Activated CD8-positive, alpha-beta T cell treated with anti-CD3 and anti-CD28 coated beads for 36 hours (primary cell): ENCODE measurements at places on chromosomes 3 and 15.
A peak's percentile ranks its signal among the peaks of the same experiment; 100 is the strongest.

- DNase-seq, result no peak
- H3K4me3 ChIP-seq, result no peak overlapping the region
- no peaks in the 10 kb centered on the region for H3K36me3 ChIP-seq
- H3K4me1 ChIP-seq, result peaks cover 3% of the 10 kb centered on the region
Observed at GRCh38 chr15:60972301-60972700, 256.8 kb downstream of the RORA start.

GRCh38 chr15:81108427-81108826 lies 25.6 kb upstream of the CFAP161 start:
- DNase-seq, result peak; percentile 62
- no peaks in the 10 kb centered on the region for H3K36me3 ChIP-seq
- H3K4me3 ChIP-seq, result no peak overlapping the region
- H3K27me3 ChIP-seq, result peaks cover 17% of the 10 kb centered on the region
- no peak overlapping the region for H3K27ac ChIP-seq
- H3K4me1 ChIP-seq, result peaks cover 6% of the 10 kb centered on the region

DNA sequence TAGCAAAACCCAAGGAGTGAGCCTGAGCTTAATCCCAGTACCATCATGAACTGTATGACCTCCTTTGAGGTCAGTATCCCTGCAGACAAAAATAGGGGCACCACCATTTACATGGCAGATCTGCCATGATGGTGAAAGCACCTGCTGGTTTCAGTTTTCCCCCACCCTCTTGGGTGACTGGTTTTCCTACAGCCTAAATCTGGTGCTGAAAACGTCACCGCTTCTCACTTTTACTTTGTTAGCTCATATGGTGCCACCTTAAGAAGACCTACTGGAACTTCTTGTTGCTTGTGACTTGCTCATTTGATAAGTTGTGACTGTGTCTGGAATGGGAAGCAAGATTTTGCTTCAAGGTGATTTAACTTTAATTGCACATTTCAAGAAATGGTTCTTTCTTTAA lies 5.1 kb downstream of the PPP1R2 start:
- peaks cover 63% of the 10 kb centered on the region for H3K4me1 ChIP-seq
- DNase-seq, result peak; percentile 83
- no peaks in the 10 kb centered on the region for H3K27me3 ChIP-seq
- peaks cover 46% of the 10 kb centered on the region for H3K36me3 ChIP-seq
- H3K27ac ChIP-seq, result peak overlapping the region; percentile 81

GRCh38 chr15:62455441-62455921 lies 290.4 kb upstream of the C2CD4B start:
- H3K27me3 ChIP-seq, result no peaks in the 10 kb centered on the region
- H3K36me3 ChIP-seq, result no peaks in the 10 kb centered on the region
- H3K4me3 ChIP-seq, result no peak overlapping the region
- no peak for DNase-seq

DNA sequence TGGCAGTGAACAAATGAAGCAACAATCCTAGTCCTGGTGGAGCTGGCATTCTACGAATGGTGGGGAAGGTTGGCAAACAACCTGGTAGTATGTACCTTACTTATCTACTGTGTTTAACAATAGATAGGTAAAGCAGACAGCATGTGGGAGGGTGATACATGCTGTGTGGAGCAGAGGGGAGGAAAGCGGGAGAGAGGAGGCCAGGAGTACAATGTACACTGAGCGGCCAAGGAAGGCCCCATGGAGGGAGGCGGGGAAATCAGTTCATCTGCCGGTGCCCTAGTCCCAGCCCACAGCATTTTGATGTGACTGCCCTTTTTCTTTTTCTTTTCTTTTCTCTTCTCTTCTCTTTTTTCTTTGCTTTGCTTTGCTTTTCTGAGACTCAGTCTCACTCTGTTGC lies 5.3 kb upstream of the RHCG start:
- H3K4me3 ChIP-seq, result no peak overlapping the region
- H3K27ac ChIP-seq, result no peak overlapping the region
- H3K4me1 ChIP-seq, result peaks cover 3% of the 10 kb centered on the region
- no peak for DNase-seq

GRCh38 chr15:88322461-88322860 lies 65.9 kb upstream of the NTRK3 start:
- H3K36me3 ChIP-seq, result no peaks in the 10 kb centered on the region

DNA sequence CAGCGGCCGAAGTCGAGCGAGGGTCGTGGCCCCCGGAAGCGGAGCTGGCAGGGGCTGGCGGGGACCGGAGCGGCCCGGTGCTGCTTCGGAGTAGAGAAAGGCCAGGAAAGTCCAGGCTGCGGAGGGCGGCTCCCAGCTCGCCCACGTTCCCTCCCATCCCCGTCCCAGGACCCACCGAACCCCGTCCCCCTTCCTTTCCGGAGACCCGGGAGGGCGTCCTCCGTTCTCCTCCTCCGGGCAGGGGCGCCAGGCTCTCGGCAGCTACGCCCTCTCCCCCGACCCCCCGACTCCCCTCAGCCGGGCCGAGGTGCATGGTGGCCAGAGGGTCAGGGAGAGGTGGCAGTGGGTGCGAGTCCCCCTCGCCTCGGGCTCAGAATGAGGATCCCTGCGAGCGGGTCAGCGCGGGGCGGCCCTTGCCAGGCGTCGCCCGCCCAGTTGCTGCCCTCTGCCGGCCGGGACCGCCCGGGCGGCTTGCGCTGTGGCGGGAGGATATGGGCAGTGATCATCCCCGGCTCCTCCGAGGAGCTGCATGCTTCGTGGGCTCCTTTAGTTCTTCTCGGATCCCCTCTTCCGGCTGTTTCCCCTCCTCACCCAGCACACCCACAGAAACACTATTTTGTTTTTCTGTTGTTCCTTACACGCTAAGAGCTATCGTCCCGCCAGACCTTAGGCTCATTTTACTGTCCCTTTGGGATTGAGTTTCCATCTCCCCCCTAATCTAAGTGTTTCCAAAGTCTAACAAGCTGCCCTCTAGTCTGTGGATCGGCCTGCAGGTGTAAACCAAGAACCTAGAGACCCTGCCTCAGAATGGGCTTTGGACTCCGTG lies 744 bp upstream of the ALDH1A2 start:
- H3K36me3 ChIP-seq, result no peaks in the 10 kb centered on the region
- DNase-seq, result peak; percentile 58
- H3K27me3 ChIP-seq, result peaks cover 48% of the 10 kb centered on the region
- no peak overlapping the region for H3K27ac ChIP-seq
- H3K4me3 ChIP-seq, result peak overlapping the region; percentile 11

DNA sequence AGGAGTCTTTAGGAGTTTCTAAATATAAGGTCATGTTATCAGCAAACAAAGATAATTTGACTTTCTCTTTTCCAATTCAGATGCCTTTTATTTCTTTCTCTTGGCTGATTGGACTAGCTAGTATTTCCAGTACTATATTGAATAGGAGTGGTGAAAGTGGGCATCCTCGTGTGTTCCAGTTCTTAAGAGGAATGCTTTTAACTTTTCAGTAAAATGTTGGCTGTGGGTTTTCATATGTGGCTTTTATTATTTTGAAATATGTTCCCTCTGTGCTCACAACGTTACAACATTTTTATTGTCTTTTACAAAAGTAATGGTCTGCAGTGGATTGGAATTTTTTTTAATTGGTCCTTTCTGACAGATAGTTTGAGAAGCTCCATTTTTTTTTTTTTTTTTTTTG lies 8.2 kb upstream of the ZNF280D start:
- H3K4me1 ChIP-seq, result no peaks in the 10 kb centered on the region
- H3K4me3 ChIP-seq, result no peak overlapping the region
- no peak overlapping the region for H3K27ac ChIP-seq
- H3K36me3 ChIP-seq, result no peaks in the 10 kb centered on the region
- DNase-seq, result no peak

DNA sequence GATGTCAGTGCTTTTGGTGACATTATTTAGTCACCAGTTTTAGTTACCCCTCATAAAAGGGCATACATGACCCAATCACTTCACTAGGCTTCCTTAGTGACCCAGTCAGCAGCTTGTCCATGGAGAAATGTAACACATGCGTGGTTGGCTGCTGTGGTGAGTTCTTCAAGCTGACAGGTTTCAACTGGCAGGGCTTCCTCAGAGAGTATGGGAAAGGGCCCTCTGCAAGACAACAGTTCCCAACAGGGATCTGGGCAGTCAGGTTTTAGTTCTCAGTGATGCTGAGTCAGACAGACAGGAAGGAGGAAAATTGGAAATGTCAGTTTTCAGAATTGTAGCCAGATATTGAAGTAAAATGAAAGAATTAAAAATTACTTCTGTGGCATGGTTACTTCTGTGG lies 282.5 kb downstream of the TBL1XR1 start:
- H3K27ac ChIP-seq, result no peak overlapping the region
- DNase-seq, result no peak
- no peaks in the 10 kb centered on the region for H3K27me3 ChIP-seq

- H3K27me3 ChIP-seq, result peaks cover 8% of the 10 kb centered on the region
- no peak overlapping the region for H3K4me3 ChIP-seq
- H3K4me1 ChIP-seq, result no peaks in the 10 kb centered on the region
- H3K36me3 ChIP-seq, result no peaks in the 10 kb centered on the region
Observed at GRCh38 chr3:178505832-178506231, 30.4 kb upstream of the KCNMB2 start.

GRCh38 chr3:47746264-47746663 lies 35.4 kb downstream of the SMARCC1 start:
- no peak overlapping the region for H3K4me3 ChIP-seq
- no peak for DNase-seq
- H3K27ac ChIP-seq, result no peak overlapping the region
- H3K36me3 ChIP-seq, result peaks cover 26% of the 10 kb centered on the region
- no peaks in the 10 kb centered on the region for H3K27me3 ChIP-seq

GRCh38 chr15:62740141-62741004 lies 302.2 kb upstream of the TPM1 start:
- H3K4me1 ChIP-seq, result peaks cover 8% of the 10 kb centered on the region
- no peak overlapping the region for H3K4me3 ChIP-seq
- H3K27ac ChIP-seq, result no peak overlapping the region
- DNase-seq, result no peak
- no peaks in the 10 kb centered on the region for H3K36me3 ChIP-seq

DNA sequence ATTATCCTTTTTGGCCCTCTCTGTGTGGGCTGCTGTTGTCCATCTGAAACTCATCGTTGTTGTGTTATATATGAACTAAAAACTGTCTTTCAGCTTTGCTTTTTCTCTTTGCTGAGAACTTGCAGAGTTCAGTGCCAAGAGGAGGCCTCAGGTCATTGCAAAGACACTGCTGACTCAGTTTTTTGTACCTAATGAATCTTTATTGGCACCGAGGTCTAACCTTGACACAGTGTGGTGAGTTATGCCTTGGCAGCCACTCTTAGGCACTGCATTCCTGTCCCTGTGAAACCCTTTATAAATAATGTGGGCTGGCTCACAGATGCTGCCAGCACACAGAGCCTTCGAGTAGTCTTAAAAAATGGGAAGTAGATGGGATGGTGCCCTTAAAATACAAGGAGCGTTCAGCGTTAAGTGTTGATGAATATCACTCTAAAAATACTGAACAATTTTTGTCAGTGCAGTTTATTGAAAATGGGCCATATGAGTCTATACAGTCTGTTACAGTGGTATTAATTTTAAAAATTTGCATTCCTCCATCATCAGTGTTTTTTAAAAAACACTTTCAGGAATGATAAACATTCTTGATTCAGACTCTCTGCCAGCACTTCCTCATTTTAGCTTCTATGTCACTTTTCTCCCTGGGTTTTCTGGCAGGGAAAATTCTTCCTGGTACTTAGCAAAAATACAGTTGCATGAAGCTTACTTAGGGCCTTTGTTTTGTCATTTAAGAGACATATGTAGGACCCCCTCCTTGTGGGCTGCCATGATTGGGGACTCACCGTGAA lies 234.1 kb downstream of the CACNA2D3 start:
- no peak overlapping the region for H3K4me3 ChIP-seq
- no peaks in the 10 kb centered on the region for H3K4me1 ChIP-seq
- H3K27ac ChIP-seq, result no peak overlapping the region
- H3K36me3 ChIP-seq, result no peaks in the 10 kb centered on the region
- no peak for DNase-seq
- no peaks in the 10 kb centered on the region for H3K27me3 ChIP-seq

DNA sequence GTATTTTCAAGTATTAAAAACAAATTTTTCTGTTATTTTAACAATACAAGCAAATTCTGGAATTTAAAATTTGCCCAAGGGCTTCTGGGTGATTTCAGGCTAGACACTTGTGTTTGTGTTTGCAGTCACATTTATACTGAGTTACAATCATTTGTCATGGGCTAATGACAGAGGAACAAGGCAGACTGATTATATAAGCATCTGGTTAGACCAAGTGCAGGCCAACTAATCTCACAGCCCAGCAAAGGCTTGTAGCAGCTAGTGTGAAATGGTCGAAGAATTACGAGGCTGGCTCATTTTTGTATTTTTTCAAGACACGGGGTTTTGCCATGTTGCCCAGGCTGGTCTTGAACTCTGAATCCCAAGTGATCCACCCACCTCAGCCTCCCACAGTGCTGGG lies 52.1 kb downstream of the CMTM8 start:
- H3K4me3 ChIP-seq, result no peak overlapping the region
- H3K27ac ChIP-seq, result no peak overlapping the region
- no peaks in the 10 kb centered on the region for H3K27me3 ChIP-seq
- no peaks in the 10 kb centered on the region for H3K36me3 ChIP-seq
- peaks cover 7% of the 10 kb centered on the region for H3K4me1 ChIP-seq

DNA sequence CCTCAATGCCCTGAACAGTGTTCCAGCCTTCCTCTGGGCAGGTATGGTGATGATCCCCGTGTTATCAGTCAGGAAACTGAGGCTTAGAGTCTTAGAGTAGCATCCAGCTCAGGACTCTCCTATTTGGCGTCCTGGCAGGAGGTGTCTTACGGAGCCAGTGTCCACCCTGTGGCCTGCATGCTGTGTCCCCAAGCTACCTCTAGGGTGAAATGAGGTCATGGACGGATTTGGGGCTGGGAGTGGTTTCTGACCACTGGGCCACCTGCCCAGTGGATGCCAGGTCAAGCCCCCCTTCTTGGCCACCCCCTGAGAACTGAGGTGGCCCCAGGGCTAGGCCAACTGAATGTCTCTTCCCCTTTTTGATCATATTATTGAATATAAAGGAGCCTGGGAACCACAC lies 27.2 kb upstream of the SLC6A6 start:
- H3K27me3 ChIP-seq, result no peaks in the 10 kb centered on the region
- no peak for DNase-seq
- H3K27ac ChIP-seq, result no peak overlapping the region
- no peak overlapping the region for H3K4me3 ChIP-seq
- H3K4me1 ChIP-seq, result peaks cover 15% of the 10 kb centered on the region

GRCh38 chr15:69149803-69150202 lies 10.6 kb upstream of the GLCE start:
- H3K27me3 ChIP-seq, result peaks cover 62% of the 10 kb centered on the region
- H3K4me3 ChIP-seq, result no peak overlapping the region
- no peaks in the 10 kb centered on the region for H3K4me1 ChIP-seq

DNA sequence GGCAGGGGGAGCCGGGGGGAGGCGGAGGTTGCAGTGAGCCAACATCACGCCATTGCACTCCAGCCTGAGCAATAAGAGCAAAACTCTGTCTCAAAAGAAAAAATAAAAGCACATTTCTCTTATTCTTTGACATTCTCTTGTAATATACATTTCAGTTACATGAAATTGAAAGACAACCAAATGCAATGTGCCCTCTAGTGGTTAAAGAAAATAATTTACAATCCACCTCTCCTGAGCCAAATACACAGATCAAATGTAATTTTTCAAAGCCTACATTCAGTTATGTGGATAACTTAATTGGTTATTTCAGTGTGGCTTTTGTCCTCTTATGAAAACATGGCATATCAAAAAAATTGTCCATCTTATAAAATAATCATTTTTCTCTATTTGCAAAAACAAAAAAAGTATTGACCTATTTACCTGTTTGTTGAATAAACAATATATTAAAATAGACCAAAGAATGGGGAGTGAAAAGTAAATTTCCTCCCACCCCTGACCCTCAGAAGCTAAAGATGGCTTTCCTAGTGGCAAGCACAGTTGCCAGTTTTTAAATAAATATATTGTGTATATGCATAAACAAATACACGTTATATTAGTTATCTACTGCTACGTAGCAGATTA lies 14.2 kb upstream of the U2SURP start:
- no peak overlapping the region for H3K4me3 ChIP-seq
- H3K36me3 ChIP-seq, result no peaks in the 10 kb centered on the region
- DNase-seq, result no peak
- peaks cover 6% of the 10 kb centered on the region for H3K27me3 ChIP-seq
- no peaks in the 10 kb centered on the region for H3K4me1 ChIP-seq
